ENCODE measurements at places on chromosomes 1 and 21. TPM values are rescaled to one million over a fixed set of nuclear protein-coding genes. Genes with fewer than 3 reads are reported as not detected.

The DIO1 gene
- not detected for total RNA-seq

The ELAPOR1 gene
- 0.57 TPM for total RNA-seq

The FMN2 gene
- 5.0 TPM for total RNA-seq

The IFI16 gene
- 3.7 TPM for total RNA-seq

The KLHDC8A gene
- total RNA-seq: 0.53 TPM

The FBXO2 gene
- total RNA-seq: 8.7 TPM

The UBE2G2 gene
- 37.2 TPM for total RNA-seq

The TCHH gene
- 0.25 TPM for total RNA-seq

The NOL9 gene
- total RNA-seq: 4.5 TPM

The KIRREL1 gene
- total RNA-seq: 34.8 TPM

The CD34 gene
- not detected for total RNA-seq

The RNF223 gene
- total RNA-seq: 0.38 TPM

The MTARC2 gene
- 14.8 TPM for total RNA-seq

The CYP4A22 gene
- total RNA-seq: not detected

The MNDA gene
- not detected for total RNA-seq

The RHOU gene
- 4.4 TPM for total RNA-seq

The LRRC53 gene
- total RNA-seq: not detected

The TMEM52 gene
- 1.0 TPM for total RNA-seq

The GCSAML gene
- not detected for total RNA-seq

The LRRC71 gene
- total RNA-seq: 0.21 TPM

The GNAT2 gene
- not detected for total RNA-seq

The CLCA4 gene
- total RNA-seq: not detected

The ZNF670 gene
- total RNA-seq: 3.1 TPM

The RIPK4 gene
- 16.3 TPM for total RNA-seq

The ZP4 gene
- not detected for total RNA-seq

The RPTN gene
- not detected for total RNA-seq

The TADA1 gene
- 13.8 TPM for total RNA-seq

The UBL4B gene
- not detected for total RNA-seq

All from A549 treated with CORT108297 at 1 μM for 4 hours (cell line).